CD8-positive, alpha-beta T cell (primary cell): ENCODE measurements at places on chromosomes 16 and 17.

DNA sequence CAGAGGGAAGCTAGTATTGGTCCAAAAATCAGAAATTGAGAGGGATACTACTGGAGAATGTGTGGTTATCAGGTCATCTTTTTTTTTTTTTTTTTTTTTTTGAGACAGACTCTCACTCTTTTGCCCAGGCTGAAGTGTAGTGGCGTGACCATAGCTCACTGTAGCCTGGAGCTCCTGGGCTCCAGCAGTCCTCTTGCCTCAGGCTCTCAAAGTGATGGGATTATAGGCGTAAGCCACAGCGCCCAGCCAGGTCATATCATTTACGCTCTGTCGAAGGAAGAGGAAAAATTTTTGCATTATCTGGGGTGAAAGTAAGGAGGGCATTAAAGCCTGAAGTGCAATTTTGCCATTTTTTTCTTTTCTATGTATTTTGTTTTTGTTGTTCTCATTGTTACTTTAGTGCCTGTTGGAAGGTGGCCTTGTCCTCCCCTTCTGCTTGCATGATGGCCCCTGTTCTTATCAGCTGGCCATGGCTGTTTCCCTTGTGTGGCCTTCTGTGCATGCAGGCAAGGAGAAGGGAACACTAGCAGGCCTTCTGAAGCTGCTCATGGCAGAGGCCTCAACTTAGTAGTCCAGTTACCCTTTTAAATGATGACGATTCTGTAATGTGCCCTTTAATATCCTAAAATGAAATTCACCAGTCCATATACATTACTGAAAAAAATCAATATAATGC lies 118.3 kb downstream of the SPECC1 start:
- DNase-seq = no peak

DNA sequence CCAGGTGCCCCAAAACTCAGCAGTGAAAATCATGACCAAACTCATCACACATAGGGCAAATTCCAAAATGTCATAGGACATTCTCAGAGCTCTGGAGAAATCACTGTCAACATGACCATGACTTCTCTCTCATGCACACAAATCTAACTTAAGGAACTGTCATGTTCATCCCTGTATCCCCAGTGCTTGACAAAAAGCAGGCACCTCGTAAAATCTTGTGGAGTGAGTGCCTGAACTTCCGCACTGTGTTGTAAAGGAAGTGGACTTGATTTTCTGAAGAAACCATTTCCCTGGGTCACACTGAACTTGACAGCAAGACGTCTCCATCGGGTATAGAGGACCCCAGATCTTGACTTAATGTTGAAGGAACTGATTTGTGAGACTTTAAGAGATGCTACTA lies 2.8 kb downstream of the KRT37 start:
- DNase-seq = no peak

DNA sequence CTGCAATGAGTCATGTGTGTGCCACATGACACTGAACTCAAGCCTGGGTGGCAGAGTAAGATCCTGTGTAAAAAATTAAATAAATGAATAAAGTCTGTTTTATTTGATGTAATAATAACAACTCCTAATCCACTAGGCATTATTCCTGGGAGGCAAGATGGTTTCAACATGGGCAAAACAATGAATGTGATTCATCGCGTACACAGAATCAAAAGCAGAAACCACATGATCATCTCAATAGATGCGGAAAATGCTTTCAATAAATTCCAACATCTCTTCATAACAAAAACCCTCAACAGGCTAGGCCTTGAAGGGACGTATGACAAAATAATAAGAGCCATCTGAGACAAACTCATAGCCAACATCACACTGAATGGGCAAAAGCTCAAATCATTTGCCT lies 195.4 kb downstream of the CDH11 start:
- no peak for DNase-seq

- DNase-seq = no peak
Observed at GRCh38 chr17:61282377-61282776, 117.3 kb upstream of the TBX2 start.

DNA sequence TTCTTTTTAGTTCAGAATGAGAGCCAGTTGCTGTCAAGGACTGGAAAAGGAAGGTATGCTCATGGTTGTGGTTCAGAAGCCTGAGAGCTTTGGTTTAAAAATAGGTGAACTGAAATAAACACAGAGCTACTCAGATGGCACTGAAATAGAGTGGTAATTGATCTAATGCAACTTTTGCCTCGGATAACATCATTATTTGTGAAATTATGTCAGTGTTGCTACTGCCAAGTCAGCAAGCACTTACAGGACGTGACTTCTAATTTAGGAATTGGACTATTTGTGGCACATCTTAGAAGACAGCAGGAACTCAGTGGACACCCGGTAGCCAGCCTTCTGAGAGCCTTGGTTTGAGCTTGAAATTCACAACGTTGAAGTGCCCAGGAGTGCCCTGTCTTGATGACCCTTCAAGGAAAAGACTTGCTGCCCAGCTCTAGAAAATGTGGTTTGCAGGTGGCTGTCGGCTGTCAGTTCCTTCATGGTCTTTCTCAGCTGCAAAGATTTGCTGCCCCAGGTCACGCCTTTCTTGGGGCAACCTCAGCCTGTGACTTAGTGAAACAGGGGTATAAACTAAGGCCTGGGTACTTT lies 42.0 kb upstream of the XYLT1 start:
- DNase-seq = no peak
